ENCODE measurements at places on chromosomes 1 and 21. TPM values are rescaled to one million over a fixed set of nuclear protein-coding genes. Genes with fewer than 3 reads are reported as not detected.

The KRTAP19-3 gene
- not detected for total RNA-seq

The ICOSLG gene
- 1.7 TPM for total RNA-seq

The TIE1 gene
- total RNA-seq: 24.4 TPM

The NEXN gene
- 220 TPM for total RNA-seq

The ZNF695 gene
- not detected for total RNA-seq

The EFCAB14 gene
- total RNA-seq: 83.5 TPM

The AADACL3 gene
- total RNA-seq: not detected

The LCE1D gene
- not detected for total RNA-seq

The OR2T11 gene
- not detected for total RNA-seq

DNA sequence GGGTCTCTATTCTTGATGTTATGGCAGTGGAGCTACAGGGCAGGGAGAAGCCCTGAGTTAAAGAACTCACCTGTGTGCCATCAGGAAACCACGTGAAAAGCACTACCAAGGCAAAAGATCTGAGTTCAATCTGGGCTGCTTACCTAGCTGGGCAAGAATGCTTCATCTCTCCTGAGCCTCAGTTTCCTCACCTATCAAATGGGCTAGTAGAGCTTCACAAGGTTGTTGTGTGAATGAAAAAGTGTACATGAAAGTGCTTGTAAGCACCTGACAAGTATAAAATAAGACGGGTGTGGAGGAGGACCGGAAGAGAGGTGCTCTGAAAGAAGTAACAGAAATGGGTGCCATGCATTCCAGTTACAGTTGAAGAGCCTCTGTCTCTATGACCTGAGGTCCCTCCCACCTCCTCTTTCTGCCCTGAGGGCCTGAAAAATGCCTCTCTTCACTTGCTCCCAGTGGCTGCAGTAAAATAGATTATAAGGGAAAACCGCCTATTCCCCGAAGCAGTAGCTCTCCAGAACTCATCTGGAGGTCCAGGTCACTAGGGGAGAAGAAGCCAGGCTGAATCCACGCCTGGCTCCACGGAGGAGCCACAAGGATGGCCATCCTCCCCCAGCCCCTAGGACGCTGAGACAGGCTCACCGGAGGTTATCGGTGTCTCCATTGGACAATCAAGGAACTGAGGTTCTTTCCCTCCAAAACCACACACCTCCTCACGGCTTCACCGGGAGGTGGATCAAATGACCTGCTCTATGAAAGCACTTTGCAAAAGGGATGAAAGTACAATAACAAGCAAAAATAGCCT lies 1.4 kb downstream of the GPR161 start:
- H3K4me1 ChIP-seq: peaks cover 25% of the 10 kb centered on the region
- no peaks in the 10 kb centered on the region for H3K36me3 ChIP-seq
- peak overlapping the region; percentile 87 for H3K27ac ChIP-seq
- H3K4me3 ChIP-seq: peak overlapping the region; percentile 88
- peak; percentile 70 for DNase-seq

- peaks cover 59% of the 10 kb centered on the region for H3K36me3 ChIP-seq
- H3K27ac ChIP-seq: peak overlapping the region; percentile 6
- peaks cover 5% of the 10 kb centered on the region for H3K4me1 ChIP-seq
- no peak for DNase-seq
- no peak overlapping the region for H3K4me3 ChIP-seq
These were observed 117.9 kb downstream of the MACF1 start for GRCh38 chr1:39322431-39322830.

GRCh38 chr1:38076455-38076854 lies 29.9 kb upstream of the POU3F1 start:
- no peak for DNase-seq
- no peaks in the 10 kb centered on the region for H3K4me1 ChIP-seq
- H3K27ac ChIP-seq: no peak overlapping the region
- no peak overlapping the region for H3K4me3 ChIP-seq
- H3K36me3 ChIP-seq: no peaks in the 10 kb centered on the region
- no peaks in the 10 kb centered on the region for H3K27me3 ChIP-seq

DNA sequence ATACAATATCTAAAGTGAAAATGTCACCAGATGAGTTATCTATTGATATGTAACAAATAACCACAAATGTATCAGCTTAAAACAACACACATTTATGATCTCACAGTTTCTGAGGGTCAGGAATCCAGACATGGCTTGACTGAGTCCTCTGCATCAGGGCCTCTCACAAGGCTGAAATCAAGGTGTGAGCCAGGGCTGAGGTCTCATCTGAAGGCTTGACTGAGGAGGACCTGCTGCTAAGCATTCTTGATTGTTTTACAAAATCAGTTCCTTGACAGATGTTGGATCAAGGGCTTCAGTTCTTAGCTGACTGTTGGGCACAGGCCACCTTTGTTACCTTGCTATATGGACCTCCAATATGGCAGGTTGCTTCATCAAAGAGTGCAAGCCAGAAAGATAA lies 483.7 kb downstream of the CAMTA1 start:
- DNase-seq: peak; percentile 80
- H3K27ac ChIP-seq: no peak overlapping the region
- H3K36me3 ChIP-seq: no peaks in the 10 kb centered on the region
- H3K27me3 ChIP-seq: no peaks in the 10 kb centered on the region

- H3K4me3 ChIP-seq: no peak overlapping the region
- H3K36me3 ChIP-seq: no peaks in the 10 kb centered on the region
- DNase-seq: no peak
- H3K27ac ChIP-seq: no peak overlapping the region
- no peaks in the 10 kb centered on the region for H3K27me3 ChIP-seq
These were observed 27.5 kb downstream of the OVGP1 start for GRCh38 chr1:111399792-111400610.

DNA sequence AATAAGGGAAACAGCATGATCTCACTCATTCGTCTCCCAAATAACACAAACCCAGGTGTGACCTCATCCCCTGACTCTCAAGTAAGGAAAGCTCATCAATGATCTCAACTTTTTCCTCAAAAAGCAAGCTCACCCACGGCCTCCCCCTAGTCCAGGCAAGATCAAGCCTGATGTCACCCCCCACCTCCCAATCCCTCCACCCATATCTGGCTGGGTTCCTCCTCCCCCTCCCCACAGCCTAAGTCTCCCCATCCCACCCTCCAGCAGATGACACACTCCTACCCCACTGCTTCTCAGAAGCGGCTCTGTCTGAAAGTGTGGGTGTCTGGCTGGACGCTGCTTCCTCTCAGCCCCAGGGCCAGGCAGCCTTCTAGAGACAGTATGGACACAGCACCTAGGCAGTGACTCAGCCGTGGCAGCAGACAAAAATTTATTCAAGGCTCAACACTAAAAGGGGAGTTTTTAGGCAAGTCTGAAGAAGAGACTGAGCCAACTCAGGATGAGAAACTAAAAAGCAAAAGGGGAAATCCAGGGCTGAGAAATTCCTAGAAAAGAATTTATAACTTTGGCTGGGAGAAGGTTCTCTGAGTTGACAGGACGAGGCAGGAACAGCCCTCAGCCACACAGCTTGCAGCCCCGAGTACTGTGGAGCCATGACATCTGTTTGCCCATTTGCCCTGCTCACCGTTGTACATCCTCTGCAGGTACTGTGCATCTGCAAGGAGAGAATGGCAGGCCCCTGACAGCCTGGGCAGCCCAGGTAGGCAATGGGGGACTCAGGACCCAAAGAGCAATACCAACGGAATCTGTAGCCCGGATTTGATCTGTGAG lies 81.6 kb upstream of the LRRC8D start:
- H3K4me1 ChIP-seq: peaks cover 3% of the 10 kb centered on the region
- H3K27ac ChIP-seq: no peak overlapping the region
- H3K27me3 ChIP-seq: no peaks in the 10 kb centered on the region
- no peaks in the 10 kb centered on the region for H3K36me3 ChIP-seq
- no peak for DNase-seq

DNA sequence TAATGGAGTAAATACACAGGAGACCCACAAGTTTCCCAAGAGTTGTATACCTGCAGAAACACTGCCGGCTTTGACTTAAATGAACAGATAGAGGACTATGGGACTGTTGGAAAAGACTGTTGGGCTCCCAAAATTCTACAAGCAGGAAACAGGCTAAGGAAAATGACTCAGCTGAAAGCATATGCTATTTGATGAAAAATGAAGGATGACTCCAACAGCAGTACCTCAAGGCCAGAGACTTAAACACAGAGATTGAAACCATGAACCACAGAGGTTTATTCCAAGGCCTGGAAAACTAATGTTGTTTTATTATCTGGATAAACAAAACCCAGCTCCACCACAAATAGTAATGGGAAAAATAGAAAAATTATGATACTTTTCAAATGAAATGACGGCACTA lies 187.7 kb downstream of the TNFSF18 start:
- no peak for DNase-seq
- H3K4me1 ChIP-seq: no peaks in the 10 kb centered on the region
- H3K27ac ChIP-seq: no peak overlapping the region

GRCh38 chr1:76023669-76024435 lies 50.7 kb upstream of the ST6GALNAC3 start:
- H3K27me3 ChIP-seq: no peaks in the 10 kb centered on the region
- no peak for DNase-seq
- no peaks in the 10 kb centered on the region for H3K36me3 ChIP-seq
- H3K4me1 ChIP-seq: no peaks in the 10 kb centered on the region
- no peak overlapping the region for H3K4me3 ChIP-seq

GRCh38 chr1:205826995-205827394 lies 14.0 kb upstream of the SLC41A1 start:
- H3K4me1 ChIP-seq: no peaks in the 10 kb centered on the region
- no peaks in the 10 kb centered on the region for H3K36me3 ChIP-seq
- no peaks in the 10 kb centered on the region for H3K27me3 ChIP-seq

DNA sequence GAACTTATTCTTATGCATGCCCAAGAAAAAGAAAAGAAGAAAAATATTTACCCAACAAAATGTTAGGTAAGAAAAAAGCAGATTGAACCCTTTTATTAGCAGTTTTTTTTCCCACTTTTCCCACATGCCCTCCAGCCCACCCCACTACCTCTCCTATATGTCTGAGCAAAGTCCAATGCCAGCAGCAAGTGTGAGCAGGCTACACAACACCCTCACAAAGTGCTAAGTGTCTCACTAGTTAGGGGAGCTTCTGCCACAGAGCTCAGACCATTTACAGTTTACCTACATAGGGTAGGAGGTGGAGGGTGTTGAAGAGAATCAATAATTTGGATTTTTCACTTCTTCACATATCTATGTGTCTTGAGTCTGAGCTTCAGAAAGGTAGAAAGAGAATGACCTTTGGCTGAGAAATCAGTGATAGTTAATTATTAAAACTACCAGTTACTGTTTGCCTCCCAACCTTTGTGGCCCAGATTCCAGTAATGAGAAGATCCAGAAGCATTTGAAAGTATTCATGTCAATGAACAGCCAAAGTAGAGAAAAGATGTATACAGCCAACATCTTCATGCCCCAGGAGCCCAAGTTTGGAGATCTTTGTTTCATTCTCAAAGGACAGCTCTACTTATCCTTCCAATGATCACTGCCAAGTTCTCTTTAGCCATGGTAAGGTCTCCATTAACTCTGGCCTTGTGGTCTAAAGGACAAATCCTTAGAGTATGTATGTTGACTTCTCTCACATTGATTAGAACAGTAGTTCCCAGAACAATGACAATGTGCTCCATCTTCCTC lies 26.2 kb downstream of the OR10J5 start:
- H3K27me3 ChIP-seq: no peaks in the 10 kb centered on the region
- DNase-seq: no peak
- no peak overlapping the region for H3K4me3 ChIP-seq
- H3K4me1 ChIP-seq: no peaks in the 10 kb centered on the region
- H3K27ac ChIP-seq: no peak overlapping the region
- no peaks in the 10 kb centered on the region for H3K36me3 ChIP-seq

GRCh38 chr1:67214420-67215174 lies 48.3 kb downstream of the IL23R start:
- H3K36me3 ChIP-seq: no peaks in the 10 kb centered on the region
- no peaks in the 10 kb centered on the region for H3K4me1 ChIP-seq
- no peak overlapping the region for H3K4me3 ChIP-seq

DNA sequence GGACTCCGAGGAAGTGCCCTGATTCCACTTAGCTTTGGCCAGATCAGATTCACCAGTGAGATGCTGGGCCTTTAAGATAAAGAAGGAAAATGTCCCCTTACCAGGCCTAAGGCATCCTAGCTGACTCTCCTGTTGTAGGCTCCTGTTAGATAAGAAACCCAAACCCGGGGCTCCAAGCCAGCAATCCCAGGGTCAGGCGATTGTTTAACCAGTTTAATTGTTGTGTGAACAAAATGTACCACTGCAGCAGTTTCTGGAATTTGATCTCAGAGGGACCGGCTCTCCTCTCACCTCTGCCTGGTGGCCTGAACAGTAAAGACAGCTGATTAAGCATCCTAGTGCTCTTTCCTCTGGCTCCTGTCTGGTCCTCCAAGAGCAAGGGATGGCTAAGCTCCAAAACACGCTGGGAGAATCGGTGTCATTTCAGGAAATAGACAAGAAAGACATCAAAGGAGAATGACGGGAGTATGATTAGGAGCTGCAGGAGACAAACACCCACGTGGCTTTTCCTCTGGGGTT lies 9.3 kb upstream of the KLHDC8A start:
- H3K36me3 ChIP-seq: no peaks in the 10 kb centered on the region
- H3K4me3 ChIP-seq: no peak overlapping the region
- DNase-seq: no peak

- peak; percentile 50 for DNase-seq
- H3K4me1 ChIP-seq: peaks cover 35% of the 10 kb centered on the region
- H3K27me3 ChIP-seq: no peaks in the 10 kb centered on the region
- peak overlapping the region; percentile 67 for H3K27ac ChIP-seq
These were observed 7.0 kb downstream of the SMCP start for GRCh38 chr1:152884966-152885624.

DNA sequence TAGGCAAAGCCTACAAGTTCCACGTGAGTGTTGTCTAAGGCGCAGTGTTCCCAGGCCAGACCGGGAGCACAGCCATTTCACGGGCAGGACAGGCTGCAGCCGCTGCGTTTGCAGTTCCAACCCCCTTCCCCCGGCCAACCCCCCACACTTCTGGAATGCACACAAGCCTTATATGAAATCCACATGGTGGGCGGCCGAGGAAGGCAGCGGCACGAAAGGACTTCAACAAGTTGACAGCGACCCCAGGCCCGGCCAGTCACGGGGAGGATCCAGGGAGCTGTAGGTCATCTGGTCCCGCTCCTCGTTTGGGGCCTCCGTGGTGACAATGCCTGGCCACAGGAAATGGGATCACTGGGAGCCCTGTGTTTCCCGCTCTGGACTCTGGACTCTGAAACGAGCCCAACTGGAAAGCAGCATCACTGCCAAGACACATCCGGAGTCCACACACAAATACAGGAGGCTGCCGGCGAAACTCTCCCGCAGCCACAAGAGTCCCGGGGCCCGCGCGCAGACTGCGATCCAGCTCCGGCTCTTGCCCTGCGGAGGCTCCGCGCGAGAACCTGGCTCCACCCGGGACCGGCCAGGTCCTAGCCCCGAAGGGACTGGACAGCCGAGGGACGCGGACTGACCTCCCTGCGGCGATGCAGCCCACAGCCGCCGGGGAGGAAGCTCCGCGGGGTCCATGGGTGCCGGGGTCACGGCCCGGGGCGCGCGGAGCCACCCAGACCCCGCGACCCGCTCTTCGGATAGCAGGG lies 794 bp downstream of the NID1 start:
- peak; percentile 95 for DNase-seq
- peaks cover 79% of the 10 kb centered on the region for H3K4me1 ChIP-seq
- H3K27ac ChIP-seq: peak overlapping the region; percentile 95
- peak overlapping the region; percentile 90 for H3K4me3 ChIP-seq
- H3K36me3 ChIP-seq: peaks cover 24% of the 10 kb centered on the region

GRCh38 chr1:159261311-159261710 lies 40.8 kb upstream of the FCER1A start:
- H3K27me3 ChIP-seq: no peaks in the 10 kb centered on the region
- no peaks in the 10 kb centered on the region for H3K4me1 ChIP-seq
- DNase-seq: no peak
- no peak overlapping the region for H3K27ac ChIP-seq
- H3K4me3 ChIP-seq: no peak overlapping the region
- H3K36me3 ChIP-seq: no peaks in the 10 kb centered on the region
